T-helper 1 cell (primary cell): ENCODE measurements at places on chromosomes 7 and 10.

DNA sequence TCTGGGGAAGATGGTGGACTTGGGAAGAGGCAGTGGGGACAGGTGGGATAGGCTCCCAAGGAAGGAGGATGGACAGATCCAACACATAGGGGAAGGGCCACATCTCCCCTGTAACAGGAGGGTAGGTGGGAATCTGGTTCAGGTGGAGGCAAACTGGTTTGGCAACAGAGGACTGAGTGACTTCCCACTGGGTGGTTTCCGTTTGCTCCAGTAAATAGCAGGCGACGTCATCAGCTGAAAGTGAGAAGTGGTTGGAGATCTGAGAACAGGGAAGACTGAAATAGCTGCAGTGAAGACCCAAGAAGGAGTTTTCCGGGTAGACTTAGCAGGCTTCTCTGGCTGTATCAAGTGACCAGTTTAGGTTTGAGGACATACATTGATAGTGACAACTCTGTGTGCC lies 504.4 kb downstream of the GALNT17 start:
- DNase-seq: no peak

DNA sequence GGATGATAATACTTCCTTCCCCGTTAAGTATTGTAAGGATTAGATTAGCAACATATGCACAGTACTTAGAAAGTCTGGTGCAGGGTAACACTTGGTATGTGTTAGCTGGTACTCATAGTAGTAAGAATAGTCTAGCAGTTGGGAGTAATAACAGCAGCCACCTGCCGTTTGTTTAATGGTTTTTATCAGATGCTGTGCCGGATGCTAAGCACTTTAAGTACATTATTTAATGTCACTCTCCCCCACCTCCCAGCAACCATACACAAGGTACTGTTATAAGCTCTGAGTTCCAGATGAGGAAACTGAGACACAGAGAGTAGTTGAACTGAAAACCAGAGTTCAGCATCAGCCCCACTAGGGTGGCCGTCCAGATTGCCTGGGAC lies 60.1 kb downstream of the ZMIZ1 start:
- DNase-seq: no peak

DNA sequence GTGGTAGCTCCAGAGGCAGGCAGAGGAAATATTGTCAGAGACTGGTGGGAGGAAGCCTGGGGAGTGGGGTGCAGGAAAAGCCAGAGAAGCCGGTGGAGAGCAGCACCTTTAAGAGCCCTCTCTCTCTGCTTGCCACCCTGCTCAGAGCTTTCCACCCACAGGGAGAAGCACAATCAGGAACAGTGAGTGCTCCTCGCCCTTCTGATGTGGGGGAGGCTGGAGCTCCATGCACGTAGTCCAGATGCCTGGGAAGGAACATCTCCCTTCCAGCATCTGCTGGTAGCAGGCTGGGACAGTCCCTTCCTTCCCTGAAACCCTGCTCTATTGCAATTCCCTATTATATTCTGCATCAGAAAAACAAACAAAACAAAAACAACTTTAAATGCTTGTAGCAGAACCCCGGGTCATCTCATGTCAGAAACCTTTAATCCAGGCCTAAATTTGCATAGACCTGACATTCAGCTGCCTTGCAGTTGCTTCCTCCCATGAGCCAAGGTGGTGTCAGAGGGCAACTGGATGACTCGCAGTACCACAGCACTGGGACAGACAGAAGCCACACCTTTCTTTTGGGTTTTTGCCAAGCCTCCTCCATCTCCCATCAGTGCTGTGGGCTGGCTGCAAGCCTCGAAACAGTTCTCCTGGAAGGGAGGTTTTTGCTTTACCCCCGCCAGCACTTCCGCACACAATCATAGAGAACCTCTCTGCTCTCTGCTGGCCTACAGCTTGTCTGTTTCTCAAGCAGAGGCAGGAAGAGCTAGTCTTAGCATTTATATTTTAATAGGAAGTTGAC lies 13.1 kb downstream of the AVPI1 start:
- no peak for DNase-seq

GRCh38 chr10:23742368-23742767 lies 303.5 kb downstream of the OTUD1 start:
- no peak for DNase-seq

DNA sequence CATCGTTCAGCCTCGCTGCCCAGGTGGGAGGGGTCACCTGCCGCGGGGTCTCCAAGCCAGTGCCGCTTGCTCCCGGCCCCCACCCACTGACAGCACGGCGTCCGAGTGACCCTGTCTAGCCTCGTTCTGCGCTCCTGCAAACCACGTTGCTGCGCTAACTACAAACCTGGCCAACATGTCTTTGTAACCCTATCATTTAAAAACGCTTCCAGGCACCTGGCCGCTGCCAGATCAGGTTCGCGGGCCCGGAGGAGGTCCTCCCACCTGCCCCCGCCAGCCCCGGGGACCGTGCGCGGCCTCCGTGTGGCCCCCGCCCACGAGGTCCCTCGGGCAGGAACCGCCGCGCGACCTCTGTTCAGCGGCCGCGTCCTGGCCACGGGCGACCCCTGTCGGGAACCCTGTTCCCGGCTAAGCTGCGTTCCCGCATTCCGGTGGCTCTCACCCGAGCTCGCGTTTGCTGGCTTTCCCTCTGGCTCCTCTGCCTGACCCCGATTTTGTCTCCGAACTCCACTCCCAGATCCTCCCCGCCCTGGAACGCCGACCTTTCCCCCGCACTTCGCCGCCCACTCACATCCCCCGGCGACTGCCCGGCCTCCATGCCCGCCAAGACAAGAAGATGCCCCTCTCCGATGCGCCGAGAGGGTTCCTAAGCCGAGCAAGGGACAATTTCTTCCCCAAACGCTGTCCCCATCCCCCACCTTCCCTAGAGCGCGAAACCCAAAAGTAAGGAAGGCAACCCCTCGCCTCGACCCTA lies 2.4 kb downstream of the SFMBT2 start:
- no peak for DNase-seq

DNA sequence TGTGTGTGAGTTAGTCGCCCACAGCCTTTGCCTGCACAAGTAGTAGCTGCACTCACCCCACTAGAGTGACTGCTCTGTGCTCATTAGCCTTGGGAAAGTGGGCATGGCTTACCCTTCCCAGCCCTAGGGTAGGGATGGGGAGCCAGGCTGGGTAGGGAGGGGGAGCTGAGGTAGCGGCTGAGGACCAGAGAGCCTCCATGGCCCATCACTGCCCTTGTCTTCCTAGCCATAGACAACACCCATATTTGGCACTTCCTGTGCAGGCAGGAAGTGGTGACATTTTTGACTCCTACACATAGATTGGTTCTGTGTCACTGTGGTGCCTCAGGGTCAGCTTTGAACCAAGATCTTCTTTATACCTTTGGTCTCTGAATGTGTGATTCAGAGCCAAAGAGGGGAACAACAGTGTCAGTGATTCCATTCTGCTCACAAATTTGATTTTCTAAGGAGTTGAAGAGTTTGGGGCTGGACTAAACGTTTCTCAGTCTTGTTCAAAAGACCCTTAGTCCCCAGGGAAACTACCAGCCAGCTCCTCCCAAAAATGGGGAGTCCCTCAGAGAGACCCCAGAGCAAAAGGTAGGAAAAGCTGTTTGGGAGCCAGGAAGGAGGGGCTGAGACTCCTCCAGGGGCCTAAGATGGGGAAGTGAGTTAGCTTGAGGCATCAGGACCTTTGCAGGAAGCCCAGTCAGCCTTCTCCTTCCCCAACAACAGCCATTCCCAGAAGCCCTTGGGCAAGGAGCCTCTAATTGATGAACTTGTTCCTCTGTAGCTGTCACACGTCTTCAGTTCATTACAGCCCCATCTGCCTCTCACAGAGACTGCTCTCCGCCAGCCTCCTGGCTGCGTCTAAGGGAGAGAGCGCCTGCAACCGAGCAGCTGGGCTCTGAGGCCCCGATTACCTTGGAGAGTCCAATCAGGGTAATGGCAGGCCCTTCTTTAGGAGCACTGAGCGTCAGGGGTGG lies 135.0 kb downstream of the CDH23 start:
- DNase-seq: no peak

DNA sequence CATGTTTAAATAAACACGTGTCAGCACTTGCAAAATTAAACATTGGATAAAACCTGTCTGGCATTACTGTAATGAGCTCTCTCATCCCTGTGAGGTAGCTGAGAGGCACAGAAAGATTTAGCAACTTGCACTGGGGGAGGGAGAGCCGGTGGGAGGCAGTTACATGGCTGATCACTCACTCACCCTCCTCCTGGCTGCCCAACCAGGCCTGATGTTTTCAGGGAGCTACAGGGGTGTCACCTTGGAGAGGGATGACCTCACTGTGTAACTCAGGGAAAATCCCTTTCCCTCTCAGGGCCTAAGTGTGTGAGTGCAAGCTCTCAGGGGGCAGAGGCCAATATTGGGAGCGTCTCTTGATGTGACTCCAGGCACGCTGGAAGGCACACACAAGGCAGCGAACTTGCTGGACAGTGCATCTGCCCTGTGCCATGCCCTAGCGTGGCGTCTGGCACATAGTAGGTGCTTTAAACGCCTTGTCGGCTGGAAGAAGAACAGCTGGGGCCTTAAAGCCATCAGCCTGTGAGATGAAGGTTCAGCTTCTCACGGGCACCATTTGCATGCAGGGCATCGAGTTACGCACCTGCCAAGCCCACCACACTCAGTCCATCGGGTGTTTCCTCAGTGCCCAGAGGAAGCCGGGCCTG lies 51.1 kb downstream of the ELFN1 start:
- no peak for DNase-seq

DNA sequence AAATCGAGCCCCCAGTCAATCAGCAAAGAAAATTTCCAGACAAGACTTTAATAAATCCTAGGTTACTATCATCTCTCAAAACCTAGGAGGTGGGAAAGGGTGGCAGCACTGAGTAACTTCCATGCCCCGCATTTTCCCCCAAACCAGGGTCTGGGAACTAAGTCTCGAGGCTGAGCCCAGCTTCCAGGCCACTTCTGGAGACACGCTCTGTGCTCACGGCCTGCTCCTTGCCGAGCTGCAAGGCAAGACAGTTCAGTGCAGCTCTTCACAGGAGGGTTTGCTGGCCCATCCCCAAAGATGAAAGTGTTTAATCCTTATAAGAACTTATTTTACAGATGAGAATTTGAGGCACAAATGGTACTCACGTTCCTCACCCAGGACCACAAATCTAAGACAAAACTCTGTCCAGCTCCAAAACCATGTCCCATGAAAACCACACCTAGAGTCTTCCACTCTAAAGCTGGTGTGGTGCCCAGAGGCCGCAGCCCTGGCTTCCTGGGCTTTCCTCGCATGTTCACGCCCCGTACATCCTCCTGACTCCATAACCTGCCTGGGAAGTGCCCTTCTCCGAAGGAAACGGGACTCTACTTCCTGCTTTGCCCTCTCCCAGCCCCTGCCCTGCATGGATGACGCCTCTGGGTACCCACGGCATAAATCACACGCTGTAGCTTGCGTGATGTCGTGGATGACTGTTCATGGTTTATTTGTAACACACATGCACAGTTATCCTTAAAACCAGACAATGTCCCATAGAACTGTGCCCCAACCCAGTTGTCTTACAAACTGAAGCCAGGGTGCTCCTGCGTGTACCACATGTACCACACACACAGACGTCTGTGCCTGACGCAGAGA lies 201.2 kb downstream of the DIP2C start:
- DNase-seq: no peak

DNA sequence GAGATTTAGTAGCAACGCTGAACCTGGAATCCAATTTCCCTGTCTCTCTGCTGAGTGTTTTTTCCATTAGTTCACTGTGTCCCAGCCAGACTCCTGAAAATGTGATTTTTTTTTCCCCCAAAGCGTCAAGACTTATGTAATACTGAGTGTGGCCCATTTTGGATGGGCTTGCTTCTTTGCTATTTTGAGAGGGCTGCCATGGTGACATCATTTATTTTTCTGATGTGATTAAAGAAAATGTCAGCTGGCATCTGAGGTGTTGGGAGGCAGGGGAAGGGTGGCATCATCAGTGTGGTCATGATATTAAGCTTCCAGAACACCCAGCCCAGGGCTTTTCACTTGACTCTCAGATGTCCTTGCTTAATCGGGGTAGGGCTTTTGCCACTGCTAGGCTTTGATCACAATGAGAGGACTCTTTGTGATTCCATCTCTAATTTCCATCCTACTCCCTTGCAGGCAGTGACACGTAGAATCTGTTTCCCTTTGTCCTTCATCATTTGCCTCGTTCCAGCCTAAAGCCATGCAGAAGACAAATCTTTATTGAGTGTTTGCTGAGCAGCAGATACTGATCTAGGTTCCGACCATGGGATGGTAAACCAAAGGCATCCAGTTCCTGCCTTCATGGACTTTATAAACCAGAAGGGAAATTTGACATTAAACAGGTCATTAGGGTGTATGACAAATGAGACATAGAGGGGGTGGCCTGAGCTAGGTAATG lies 7.4 kb downstream of the ZNF365 start:
- no peak for DNase-seq
